ENCODE measurements at places on chromosomes 5 and 9. TPM values are rescaled to one million over a fixed set of nuclear protein-coding genes. Genes with fewer than 3 reads are reported as not detected.

STK32A gene
- not detected for total RNA-seq

LCN1 gene
- not detected for total RNA-seq

PCDHB14 gene
- total RNA-seq: not detected

C5orf58 gene
- total RNA-seq: not detected

WWC1 gene
- 2.5 TPM for total RNA-seq

RLN2 gene
- total RNA-seq: 2.8 TPM

LCN10 gene
- total RNA-seq: 5.4 TPM

GRCh38 chr9:35808433-35808832 is 3.6 kb downstream of the SPAG8 start:
- DNase-seq: no peak

DNA sequence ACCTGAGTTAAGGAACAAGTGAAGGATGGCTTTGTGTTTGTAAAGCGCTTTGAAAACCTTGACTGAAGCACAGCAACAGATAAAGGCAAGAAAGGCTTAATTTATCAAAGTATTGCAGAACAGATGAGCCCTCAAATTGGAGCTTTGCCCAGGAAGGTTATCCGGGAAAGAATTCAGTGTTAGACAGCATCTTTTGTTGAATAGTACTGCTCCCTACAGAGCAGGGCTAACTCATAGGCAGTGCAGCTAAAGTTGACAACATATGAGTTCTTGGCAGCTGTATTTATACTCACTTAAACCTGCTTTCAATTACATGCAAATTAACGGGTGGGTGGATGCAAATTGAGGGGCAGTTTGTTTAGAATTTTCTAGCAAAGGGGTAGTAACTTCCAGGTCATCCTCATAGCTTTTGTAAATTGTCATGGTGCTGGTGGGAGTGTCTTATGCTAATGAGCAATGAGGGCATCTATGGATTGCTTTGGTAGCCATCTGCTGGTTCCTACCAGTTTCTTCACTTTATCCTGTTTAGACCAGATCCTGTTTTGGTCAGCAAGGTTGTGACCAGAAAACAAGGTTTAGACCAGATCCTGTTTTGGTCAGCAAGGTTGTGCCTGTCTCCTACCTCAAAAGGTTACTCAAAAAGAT is 105.8 kb downstream of the GDA start:
- no peak for DNase-seq

DNA sequence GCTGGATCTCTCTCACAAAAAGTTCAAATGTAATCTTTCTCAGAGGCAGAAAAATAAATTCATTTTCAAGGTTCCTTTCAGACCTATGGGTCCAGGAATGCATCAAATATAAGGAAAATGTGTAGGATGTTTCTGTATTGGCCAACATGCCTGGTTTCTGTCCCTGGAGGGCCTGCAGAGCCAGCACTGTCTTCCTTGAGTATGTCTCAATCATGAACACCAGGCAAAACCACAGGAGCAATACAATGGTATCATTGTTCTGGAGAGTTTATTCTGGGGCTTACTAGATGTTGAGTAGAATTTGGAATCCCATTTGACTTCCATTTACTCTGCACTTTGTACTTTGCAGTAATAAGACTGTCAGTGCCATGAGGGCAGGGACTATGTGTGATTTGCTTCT is 23.5 kb downstream of the INSYN2B start:
- DNase-seq: no peak

DNA sequence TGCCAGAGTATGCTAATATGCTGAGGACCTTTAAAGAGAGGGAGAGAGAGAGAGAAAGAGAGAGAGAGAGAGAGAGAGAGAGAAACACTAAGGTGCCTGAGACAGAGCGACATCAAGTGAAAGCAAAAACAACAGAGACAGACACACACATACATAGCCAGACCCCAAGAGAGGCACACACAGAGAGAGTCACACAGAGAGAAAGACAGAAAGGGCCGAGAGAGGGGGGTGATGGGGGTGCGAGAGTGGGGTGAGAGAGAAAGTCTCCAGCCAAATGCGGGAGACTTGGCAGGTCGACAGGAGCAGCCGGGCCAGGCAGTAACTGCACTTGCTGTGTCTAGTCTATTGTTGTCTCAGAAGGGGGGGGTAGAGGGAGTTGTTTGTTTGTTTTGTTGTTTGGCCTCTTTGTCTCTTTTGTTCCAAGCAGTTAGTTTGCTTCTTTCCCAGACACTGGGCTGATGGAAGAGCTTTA is 30.1 kb upstream of the NFIB start:
- DNase-seq: no peak

DNA sequence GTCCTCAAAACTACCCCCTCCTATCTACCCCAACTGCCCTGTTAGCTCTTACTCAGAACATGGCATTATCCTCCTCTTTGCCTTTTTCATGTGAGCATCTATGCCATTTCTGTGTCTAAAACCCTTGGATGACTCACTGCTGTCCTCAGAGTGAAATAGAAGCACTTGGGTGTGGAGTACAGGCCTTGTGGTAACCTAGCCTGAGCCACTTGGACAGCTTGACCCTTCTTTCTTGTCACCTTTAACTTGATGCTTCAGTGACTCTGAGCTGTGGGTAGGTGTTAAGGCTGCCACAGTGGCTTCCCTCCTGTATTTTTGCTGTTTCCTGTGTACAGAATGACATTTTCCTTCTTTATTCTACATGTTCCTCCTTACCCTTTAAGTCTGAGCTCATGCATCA is 391.4 kb downstream of the SH3GL2 start:
- no peak for DNase-seq

DNA sequence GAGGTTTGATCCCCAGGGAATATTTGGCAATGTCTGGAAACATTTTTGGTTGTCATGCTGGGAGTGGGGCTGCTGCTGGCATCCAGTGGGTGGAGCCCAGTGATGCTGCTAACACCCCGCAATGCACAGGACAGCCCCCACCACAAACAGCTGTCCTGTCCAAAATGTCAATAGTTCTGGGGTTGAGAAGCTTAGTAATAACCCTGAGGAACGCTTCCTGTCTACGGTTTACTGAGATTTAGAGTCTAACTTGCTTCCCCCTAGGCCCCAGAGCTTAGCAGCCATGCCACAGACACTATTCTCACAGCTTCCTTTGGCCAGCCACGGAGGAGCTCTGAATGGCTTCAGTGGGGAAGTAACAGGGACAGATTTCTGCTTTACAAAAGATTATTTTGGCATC is 66.5 kb downstream of the MSX2 start:
- DNase-seq: no peak

DNA sequence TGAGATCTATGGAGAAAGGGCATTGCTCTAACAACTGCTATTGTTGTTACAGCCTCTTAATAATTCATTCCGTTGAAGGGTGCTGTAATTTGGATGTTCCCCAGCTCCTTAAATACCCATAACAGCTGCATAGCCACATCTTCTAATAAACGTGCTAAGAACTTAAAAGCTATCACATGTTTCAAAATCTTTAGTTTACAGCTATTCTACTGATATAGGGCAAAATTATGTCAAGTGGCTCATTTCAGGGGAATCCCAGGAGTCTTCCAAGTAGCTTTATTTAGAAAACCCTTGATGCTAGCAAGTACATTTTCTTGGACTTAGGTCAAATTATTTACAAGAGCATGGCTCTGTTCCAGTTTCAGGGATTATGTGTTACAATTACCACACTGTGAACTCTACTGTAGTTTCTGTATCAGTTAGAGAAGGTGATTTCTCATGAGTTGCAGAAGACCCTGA is 990.4 kb upstream of the ACO1 start:
- no peak for DNase-seq

- DNase-seq: no peak
Measured at GRCh38 chr5:111061618-111062017, 9.9 kb upstream of the TSLP start.

GRCh38 chr9:133115604-133116345 is 5.3 kb downstream of the RALGDS start:
- DNase-seq: peak; percentile 73

- no peak for DNase-seq
Measured at GRCh38 chr9:107992271-107992670, 502.7 kb upstream of the KLF4 start.

DNA sequence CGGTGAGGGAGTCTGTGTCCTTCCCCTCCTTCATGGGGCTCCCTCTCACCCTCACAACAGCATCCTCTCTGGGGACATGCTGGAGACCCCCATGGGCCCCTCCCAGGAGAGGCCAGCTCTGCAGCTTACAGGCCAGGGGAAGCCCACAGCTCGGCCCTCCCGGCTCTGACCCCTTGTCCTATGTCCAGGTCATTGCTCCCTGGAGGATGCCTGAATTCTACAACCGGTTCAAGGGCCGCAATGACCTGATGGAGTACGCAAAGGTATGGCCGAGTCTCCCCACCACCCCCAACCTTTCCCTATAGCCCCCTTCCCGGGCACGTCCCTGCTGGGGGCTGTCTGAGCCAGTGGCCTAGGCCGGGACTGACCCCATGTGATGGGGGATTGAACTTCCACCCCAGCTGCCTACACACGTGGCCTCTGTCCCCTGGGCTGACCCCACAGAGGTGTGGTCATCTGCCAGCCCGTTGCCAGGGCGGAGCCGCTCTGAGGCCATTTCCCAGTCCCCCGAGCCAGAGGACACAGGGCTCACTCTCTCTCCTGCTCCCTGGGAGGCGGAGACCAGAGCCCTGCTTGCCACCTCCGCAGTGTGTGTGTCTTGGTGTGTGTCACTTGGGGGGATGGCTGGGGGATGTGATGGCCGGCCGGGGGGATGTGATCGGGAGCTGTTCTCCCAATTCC is 21.9 kb downstream of the ASS1 start:
- no peak for DNase-seq

DNA sequence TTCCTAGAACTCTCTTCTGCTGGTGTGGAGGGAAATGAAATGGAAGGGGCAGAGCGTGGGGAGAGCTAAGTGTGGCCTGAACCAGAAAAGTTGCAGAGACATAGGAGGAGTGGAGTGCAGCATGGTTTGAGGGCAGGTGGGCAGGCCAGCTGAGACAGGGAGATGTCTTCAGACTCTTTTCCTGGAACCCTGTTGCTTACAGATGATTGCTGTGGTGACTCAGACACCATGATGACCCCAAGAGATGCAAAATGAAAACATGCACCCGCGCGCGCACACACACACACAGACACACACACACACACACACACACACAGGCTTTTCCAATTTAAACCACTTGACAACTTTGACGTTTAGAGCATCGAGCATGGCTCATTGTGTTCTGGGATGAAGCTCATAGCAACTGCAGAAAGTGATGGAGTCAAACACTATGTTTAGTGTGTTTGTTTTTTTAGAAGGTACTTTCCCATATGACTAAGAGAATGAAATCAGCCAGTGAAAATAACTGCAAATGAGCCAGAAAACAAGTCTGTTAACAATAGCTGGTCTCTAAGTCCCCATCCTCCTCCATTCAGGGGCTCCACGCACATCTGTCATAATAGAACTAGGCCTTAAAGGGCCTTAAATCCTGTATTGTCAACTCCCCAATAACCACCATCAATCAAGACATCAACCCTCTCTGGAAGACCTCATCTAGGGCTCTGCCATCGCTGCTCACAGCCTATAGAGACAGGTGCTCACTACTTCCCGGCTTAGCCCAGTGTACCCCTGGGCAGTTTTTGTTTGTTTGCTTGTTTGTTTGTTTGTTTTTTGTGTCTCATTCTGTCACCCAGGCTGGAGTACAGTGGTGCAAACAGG is 9.6 kb downstream of the TMOD1 start:
- DNase-seq: no peak

- no peak for DNase-seq
Measured at GRCh38 chr5:129853588-129853987, 50.7 kb upstream of the CHSY3 start.

DNA sequence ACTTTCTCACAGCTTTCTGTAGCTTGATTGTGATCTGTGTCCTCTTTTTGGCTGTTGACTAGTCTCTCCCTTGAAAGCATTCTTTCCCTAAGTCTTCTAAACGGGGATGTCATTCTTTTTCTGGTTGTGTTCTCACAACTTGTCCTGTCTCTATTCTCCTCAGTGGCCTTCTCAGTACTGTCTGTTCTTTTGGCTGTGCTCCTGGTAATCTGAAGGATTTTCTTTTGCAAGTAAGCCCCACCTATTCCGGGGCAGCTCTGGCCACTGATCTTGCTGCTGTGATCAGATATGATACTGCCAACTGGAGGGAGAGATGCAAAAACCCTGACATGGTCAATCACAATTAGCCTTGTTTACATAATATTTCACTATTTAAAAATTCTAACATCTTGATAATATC is 172.2 kb downstream of the CDC42SE2 start:
- no peak for DNase-seq

DNA sequence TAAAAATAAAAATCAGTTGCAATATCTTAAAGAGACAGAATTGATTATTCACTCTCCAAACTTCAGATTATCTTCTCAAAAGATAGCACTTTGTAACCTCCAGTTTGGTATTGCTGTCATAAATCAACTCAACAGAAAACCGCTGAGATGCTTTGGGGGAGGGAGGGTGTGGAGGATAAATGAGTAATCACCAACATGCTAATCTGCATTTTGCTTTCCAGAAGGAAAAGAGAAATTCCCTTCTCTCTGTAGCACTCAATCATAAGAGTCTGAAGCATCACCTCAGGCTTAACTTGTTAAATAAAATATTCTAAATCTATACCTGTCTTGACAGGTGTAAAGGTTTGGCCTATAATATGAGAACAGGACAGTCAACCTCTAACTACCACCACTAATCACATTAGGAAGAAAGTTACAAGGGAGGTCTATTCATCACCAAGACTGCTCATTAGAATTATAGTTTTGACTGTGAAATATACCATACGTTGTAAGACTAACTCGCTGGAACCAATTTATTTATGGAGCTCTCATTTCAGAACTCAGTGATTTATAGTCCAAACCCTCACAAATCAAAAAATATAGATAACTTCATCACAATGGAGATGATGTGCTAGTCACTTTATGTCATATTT is 89.0 kb downstream of the PIK3R1 start:
- DNase-seq: no peak

DNA sequence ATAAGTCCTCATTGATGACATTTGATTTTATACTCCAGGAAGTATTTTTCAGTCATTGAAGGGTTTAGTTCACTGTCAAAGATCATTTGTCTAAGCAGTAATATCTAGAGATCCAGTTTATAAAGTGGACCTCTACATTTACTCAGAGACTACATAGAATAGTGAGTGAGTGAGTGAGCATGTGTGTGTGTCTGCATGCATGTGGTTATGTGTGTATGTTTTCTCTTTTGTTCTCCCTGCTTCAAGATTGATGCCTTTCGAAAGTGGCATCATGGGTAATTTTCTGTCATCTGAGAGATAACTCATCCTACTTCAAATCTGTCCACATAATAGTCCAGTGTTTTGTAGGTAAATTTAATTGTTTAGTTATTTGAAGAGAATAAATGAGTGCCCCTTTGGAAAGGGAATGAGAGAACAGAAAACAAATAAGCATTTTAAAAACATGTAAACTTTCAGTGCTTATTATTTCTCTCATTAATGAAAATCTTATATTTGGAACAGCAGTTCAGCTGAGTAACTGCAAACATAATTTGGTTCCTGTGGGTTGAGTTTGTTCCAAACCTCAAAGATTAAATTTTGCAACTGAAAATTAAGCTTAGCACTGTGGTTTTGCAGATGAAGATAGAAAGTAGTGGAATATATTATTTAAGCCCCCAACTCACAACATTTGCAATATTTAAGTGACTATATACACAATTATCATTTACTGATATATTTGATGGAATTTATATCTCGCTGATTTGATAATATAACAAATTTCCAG is 1295.1 kb upstream of the C9orf72 start:
- no peak for DNase-seq
